ENCODE measurements at places on chromosomes 2 and 18. TPM values are rescaled to one million over a fixed set of nuclear protein-coding genes. Genes with fewer than 3 reads are reported as not detected.

- peaks cover 19% of the 10 kb centered on the region for H3K4me1 ChIP-seq
- H3K27me3 ChIP-seq, result no peaks in the 10 kb centered on the region
- H3K4me3 ChIP-seq, result no peak overlapping the region
- no peaks in the 10 kb centered on the region for H3K36me3 ChIP-seq
Observed at GRCh38 chr2:65666156-65666725, 233.8 kb upstream of the SPRED2 start.

- no peaks in the 10 kb centered on the region for H3K36me3 ChIP-seq
- no peak overlapping the region for H3K4me3 ChIP-seq
- H3K27me3 ChIP-seq, result no peaks in the 10 kb centered on the region
- H3K4me1 ChIP-seq, result no peaks in the 10 kb centered on the region
- DNase-seq, result no peak
Observed at GRCh38 chr2:221671515-221671914, 99.4 kb upstream of the EPHA4 start.

GRCh38 chr18:45874491-45875184 lies 49.2 kb downstream of the SIGLEC15 start:
- H3K27me3 ChIP-seq, result no peaks in the 10 kb centered on the region
- H3K4me3 ChIP-seq, result no peak overlapping the region
- peak; percentile 18 for DNase-seq

DNA sequence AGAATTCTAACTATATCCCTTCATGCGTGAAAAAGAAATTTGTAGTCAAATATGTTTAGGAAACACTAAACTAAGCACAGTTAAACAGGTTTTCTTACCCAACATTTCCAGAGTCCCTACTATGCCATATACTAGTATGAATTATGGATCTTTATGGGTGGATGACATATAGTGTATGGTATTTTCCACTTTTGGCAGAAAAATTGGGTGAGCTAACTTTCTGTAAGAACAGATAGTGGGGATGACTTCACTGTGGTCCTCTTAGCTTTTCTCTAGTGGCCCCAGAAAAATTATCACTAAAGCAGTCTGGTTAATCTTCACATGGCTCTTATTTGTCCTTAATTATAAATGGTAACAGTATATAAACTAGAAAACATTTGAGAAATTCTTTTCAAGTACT lies 240.0 kb upstream of the GULP1 start:
- no peak overlapping the region for H3K27ac ChIP-seq
- H3K4me1 ChIP-seq, result no peaks in the 10 kb centered on the region
- DNase-seq, result no peak
- no peaks in the 10 kb centered on the region for H3K27me3 ChIP-seq
- no peaks in the 10 kb centered on the region for H3K36me3 ChIP-seq

- peak within 1 kb of the TSS; percentile 88 for H3K27ac ChIP-seq
- H3K4me3 ChIP-seq, result peak within 1 kb of the TSS; percentile 67
- peaks cover 61% of the 10 kb centered on the region for H3K27me3 ChIP-seq
- H3K4me1 ChIP-seq, result peaks cover 41% of the 10 kb centered on the region
Observed at GRCh38 chr2:60553495-60554073, at the start of gene BCL11A. TSS of gene BCL11A (minus strand) at chr2:60553654. CDS start at chr2:60553270, 384 bp downstream.

DNA sequence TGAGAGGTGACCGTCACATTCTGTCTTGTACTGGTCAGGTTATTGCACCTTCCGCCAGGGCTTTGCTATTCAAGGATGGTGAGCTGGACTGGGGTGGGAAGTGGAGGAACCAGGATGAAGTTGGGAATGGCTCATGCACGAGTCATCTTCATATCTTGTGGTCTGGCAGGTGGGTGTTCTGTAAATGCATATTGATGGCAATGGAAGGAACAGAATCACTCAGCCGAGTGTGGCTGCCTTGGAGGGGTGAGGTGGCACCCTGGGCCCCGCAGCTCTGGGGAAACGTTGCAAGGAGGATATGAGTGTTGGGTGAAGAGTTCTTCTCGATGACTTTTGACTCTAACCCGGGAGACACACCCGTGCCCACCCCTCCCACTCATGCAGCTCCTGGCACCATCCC lies 1.2 kb downstream of the NEU2 start:
- no peak overlapping the region for H3K4me3 ChIP-seq
- H3K27me3 ChIP-seq, result no peaks in the 10 kb centered on the region
- no peak overlapping the region for H3K27ac ChIP-seq
- no peaks in the 10 kb centered on the region for H3K36me3 ChIP-seq

DNA sequence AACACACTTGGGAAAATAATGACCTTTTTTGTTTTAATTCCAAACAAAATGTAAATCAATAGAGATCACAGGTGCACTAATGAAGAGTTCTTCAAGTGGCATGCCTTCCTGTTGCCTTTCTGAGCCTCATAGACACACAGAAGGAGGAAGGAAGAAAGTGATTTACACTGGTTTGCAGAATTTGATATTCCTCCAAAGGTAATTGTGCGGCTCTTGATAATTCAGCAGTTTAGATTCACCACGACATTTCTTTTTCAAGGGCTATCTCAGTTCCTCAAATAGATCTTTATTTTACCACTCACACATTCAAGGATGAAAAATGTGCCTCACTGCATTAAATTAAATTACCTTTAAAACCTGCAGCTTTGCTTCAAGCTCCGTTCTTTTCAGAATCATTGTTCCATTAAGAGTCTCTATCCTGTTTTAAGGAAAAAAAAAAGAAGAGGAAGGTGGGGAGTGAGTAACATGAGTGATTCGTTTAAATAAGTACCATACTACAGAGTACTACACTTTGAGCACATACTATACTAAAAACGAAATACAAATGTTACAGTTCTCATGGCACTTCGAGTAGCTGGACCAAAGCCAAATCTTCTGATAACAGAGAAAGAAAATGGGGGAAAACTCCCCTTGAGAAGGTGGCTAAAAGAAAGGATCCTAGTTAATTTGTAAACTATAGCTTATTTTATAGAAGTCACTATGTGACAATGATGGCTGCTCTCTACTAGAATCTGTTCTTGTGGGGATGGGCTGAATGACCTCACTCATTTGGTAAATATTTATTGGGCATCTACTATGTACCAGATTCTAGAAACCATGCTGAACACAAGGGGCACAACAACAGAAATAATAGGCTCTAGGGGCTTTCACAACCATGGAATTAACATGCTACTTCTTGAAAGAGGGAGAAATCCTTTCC lies 16.6 kb downstream of the CYTIP start:
- no peak overlapping the region for H3K27ac ChIP-seq
- H3K36me3 ChIP-seq, result no peaks in the 10 kb centered on the region
- no peak for DNase-seq
- H3K4me1 ChIP-seq, result no peaks in the 10 kb centered on the region
- no peak overlapping the region for H3K4me3 ChIP-seq

- no peak for DNase-seq
- no peak overlapping the region for H3K4me3 ChIP-seq
- H3K27me3 ChIP-seq, result no peaks in the 10 kb centered on the region
- H3K36me3 ChIP-seq, result no peaks in the 10 kb centered on the region
Observed at GRCh38 chr18:67463829-67464228, 52.7 kb downstream of the DSEL start.

DNA sequence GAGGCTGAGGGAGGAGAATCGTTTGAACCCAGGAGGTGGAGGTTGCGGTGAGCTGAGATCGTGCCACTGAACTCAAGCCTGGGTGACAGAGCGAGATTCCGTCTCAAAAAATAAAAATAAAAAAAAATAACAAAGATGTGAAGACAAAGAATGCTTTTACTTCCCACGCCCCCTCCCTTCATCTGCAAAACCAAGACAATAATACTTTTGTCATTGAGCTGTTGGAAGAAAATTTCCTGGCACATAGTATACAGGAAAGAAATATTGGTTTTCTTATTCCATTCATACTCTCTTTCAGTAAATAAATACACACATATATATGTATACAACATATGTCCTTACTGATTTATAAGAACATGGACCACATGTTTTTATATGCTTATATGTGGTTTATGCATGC lies 12.2 kb downstream of the GREB1 start:
- H3K4me1 ChIP-seq, result no peaks in the 10 kb centered on the region
- DNase-seq, result no peak
- H3K36me3 ChIP-seq, result no peaks in the 10 kb centered on the region
- no peaks in the 10 kb centered on the region for H3K27me3 ChIP-seq
- H3K27ac ChIP-seq, result no peak overlapping the region

DNA sequence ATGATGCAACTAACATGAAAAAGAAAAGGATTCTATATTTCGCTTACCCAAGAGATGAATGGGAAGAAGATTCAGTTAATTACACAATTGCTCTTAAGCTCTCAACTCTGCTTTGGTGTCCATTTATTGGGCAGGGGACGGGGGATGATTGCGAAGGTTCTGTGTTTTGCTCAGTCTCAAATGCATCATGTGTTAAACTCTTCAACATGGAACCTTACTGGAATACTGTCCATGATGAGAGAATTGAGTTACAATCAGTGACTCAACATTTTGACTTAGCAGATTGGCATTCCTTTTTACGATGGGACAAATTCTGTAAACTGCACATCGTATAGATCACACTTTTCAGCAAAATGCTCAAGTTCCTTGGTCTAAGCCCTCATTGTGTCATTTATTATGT lies 135.6 kb downstream of the RBMS1 start:
- peaks cover 15% of the 10 kb centered on the region for H3K4me1 ChIP-seq
- peaks cover 31% of the 10 kb centered on the region for H3K27me3 ChIP-seq
- H3K27ac ChIP-seq, result no peak overlapping the region
- H3K4me3 ChIP-seq, result no peak overlapping the region
- no peak for DNase-seq
- no peaks in the 10 kb centered on the region for H3K36me3 ChIP-seq

DNA sequence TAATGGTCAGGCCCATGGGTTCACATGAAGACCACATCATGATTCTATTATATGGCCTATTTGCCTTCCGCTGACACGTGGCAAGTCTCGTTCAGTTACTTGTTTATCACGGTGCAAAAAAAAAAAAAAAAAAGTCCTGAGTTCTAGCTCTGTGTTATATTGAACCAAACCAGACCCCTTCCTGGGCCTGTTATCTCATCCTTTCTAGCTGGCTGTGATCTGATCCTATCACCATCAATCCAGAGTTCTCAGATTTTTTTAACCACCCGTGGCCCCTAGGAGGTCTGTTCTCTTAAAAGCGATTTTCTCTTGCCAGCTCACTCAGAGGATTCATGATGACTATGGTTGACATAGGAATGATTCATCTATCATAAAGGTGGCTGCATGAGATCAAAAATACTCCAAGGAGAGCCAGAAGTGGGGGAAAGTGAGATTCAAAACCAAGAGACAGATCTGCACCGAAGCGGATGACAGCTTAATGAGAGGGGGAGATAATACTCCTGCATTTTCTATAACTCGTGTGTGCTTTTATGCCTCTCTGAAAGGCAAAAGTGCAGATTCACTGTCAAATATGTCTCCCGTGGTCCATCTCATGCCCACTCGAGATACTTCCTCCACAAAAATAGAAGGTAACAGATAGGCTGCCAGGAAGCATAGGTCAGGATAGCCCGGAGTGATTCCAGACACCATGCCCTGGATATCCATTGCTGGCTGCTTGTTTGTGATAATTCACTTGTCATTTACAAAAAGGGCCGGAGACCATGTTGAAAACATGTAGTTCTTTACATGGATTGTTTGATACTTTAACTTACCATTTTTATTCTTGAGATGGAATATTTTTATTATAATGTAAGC lies 505.7 kb upstream of the KLHL29 start:
- H3K4me3 ChIP-seq, result no peak overlapping the region
- no peaks in the 10 kb centered on the region for H3K4me1 ChIP-seq
- no peak for DNase-seq
- H3K36me3 ChIP-seq, result no peaks in the 10 kb centered on the region
- no peaks in the 10 kb centered on the region for H3K27me3 ChIP-seq

TNFAIP6 gene
- not detected for total RNA-seq

INPP5D gene
- total RNA-seq, result 40.4 TPM

SUPT7L gene
- total RNA-seq, result 30.4 TPM

NR4A2 gene
- 7.4 TPM for total RNA-seq

TTN gene
- total RNA-seq, result 27.7 TPM
